Left ventricle myocardium inferior (tissue), 1 donor: ENCODE measurements at places on chromosomes 4 and X. TPM values are rescaled to one million over a fixed set of nuclear protein-coding genes. Genes with fewer than 3 reads are reported as not detected.

FAM184B gene
- total RNA-seq, result not detected

FMR1NB gene
- total RNA-seq, result not detected

HTRA3 gene
- 119 TPM for total RNA-seq

TCEAL5 gene
- 0.19 TPM for total RNA-seq

ENPEP gene
- total RNA-seq, result 3.5 TPM

ARMCX1 gene
- total RNA-seq, result 32.7 TPM

LAS1L gene
- 13.9 TPM for total RNA-seq

TGIF2LX gene
- not detected for total RNA-seq

FAAH2 gene
- total RNA-seq, result 0.14 TPM

CNGA1 gene
- total RNA-seq, result not detected

ETDA gene
- not detected for total RNA-seq

OTC gene
- 0.58 TPM for total RNA-seq

CT45A1 gene
- total RNA-seq, result not detected
